ENCODE measurements at places on chromosomes 1 and 21.

GRCh38 chr1:177341773-177342172, 171.0 kb downstream of the BRINP2 start:
- DNase-seq, result no peak

GRCh38 chr1:117059334-117059677, 820 bp upstream of the TTF2 start:
- peak; percentile 58 for DNase-seq

DNA sequence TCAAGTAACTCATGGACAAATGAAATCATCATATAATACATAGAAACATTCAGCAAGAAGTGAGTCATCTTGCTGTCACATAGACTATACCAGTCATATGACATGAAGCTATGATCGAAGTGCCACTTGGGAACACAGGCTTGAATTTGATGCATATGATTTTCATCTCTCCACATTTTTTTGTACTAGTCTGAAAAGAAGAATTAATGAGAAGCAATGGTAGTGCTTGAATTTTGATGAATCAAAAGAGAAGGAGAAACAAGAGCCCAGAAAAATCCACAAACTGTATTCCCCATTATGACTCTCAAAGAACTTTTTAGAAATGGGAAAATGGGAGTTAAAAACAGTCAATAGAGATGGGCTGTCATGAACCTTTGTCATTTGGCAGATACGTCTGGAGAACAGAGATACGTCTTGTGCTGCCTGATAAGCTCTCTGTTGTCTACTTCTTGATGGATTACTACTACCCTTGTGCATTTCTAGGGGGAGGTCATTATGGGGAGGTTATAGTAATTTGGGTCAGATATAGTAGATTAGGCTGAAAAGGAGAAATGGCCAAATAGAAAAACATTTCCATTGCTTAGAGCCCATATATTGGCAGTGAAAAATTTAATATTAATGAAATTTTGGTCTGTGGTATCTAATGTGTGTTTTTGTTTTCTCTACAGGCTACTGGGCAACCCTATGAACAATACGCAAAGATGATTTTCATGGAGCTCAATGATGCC, 8.0 kb upstream of the LEPR start:
- no peak for DNase-seq

DNA sequence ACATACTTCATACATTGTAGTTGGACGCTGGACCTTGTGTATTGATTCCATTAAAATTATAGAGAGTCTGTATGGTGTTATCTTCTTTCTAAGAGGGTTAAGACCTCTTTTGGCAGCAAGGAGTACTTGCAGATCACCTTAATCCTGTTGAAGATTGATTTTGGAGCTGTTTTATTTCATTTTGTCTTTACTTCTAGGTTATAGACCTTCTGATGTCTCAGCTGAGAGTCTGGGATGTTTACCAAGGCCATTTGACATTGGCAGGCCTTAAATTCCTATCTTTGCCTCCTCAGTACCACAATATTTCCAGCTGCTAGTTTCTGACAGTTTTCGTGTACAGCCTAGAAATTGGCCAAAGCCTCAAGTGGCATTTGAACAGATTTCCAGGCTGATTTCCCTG, 338.0 kb downstream of the LMO4 start:
- no peak for DNase-seq

- no peak for DNase-seq
Observed at GRCh38 chr1:70656361-70656760, 245.3 kb downstream of the CTH start.

DNA sequence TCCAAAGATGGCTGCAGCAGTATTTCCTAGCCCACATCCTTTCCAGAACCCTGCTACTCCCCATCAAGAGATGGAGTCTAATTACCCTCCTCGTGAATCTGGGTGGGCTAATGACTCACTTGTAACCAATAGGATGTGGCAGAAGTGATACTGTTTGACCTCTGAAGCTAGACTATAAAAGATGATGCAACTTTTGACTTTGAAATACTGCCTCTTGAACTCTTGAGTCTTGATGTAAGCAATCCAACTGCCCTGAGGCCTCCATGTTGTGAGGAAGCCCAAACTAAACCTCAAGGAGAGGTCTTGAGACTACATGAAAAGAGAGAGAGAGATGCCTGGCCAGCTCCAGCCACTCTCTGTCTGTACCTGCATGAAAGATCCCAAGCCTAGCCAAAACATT, 29.5 kb downstream of the LMO4 start:
- no peak for DNase-seq

DNA sequence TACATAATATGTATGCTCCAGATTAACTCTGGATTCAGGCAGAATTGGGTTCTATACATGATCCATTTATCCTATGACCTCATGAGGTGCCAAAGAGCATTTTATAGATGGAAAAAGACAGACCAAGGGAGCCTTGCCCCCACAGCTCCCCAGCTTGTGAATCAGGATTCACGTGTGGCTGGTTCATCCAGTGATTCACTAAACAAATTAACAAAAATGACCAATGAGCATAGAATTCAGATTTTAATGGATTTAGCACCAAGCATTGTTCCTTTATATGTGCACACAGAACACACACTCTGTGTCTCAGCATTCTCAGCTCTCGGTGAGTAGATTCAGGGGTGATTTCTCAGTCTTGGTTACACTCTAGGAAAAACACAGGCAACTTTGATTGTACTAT, 51.7 kb upstream of the BARHL2 start:
- DNase-seq, result no peak

GRCh38 chr1:61585714-61586113, 139.2 kb downstream of the TM2D1 start:
- no peak for DNase-seq

- DNase-seq, result no peak
Observed at GRCh38 chr1:90335558-90335957, 340.6 kb downstream of the ZNF326 start.

- no peak for DNase-seq
Observed at GRCh38 chr1:74693473-74693872, 19.9 kb upstream of the ERICH3 start.
